ENCODE measurements at places on chromosomes 1 and 21. TPM values are rescaled to one million over a fixed set of nuclear protein-coding genes. Genes with fewer than 3 reads are reported as not detected.

The ANKRD34A gene
- 0.43 TPM for total RNA-seq

The LCE1B gene
- total RNA-seq = not detected

The UBAP2L gene
- 166 TPM for total RNA-seq

The FCGR3A gene
- 2.0 TPM for total RNA-seq

The CIART gene
- total RNA-seq = 10.6 TPM

The FNDC10 gene
- total RNA-seq = 54.0 TPM

The TSACC gene
- 354 TPM for total RNA-seq

The OR2T11 gene
- total RNA-seq = not detected

The SLC44A5 gene
- total RNA-seq = 4.9 TPM

The RPTN gene
- 0.06 TPM for total RNA-seq
